ENCODE measurements at places on chromosomes 13 and 19. TPM values are rescaled to one million over a fixed set of nuclear protein-coding genes. Genes with fewer than 3 reads are reported as not detected.

ZNF222 gene
- total RNA-seq: 3.5 TPM

DNA sequence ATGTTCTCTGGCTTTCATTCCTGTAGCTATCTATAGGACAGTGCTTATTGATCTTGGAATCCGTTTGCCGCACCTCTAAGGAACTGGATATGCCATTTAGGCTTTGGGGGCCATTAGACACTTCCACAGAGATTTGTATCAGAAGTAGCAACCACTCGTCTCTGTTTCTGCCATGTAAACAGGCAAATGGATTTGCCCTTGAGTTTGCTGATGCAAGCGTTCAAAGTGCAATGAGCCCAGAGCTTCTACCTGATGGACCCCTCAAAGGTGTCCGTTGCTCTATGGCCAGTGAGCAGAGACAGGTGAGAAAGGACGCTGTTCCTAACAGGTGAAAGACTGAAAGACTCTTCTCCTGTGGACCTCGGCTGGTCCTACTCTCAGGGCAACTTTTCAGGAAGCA, 302.9 kb downstream of the ZNF536 start:
- DNase-seq: no peak

DNA sequence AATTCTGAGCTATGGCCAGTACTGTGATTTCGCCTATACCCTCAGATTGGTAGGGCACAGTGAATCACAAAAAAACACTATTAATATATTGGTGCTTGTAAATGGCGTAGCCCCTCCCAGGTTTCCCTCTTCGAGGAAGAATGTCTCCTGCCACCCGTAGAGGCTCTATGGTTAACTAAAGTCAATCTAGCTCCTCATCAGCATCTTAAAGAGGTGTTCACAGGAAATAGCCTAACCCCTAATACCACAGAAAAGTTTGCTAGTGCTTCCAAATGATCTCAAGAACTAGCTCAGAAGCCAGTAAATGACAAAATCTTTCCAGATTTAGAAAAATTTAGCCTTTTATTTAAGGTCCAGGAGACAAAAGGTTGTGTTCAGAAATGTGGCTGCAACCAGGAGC, 56.3 kb upstream of the DCT start:
- no peak for DNase-seq

KCTD4 gene
- not detected for total RNA-seq

DNA sequence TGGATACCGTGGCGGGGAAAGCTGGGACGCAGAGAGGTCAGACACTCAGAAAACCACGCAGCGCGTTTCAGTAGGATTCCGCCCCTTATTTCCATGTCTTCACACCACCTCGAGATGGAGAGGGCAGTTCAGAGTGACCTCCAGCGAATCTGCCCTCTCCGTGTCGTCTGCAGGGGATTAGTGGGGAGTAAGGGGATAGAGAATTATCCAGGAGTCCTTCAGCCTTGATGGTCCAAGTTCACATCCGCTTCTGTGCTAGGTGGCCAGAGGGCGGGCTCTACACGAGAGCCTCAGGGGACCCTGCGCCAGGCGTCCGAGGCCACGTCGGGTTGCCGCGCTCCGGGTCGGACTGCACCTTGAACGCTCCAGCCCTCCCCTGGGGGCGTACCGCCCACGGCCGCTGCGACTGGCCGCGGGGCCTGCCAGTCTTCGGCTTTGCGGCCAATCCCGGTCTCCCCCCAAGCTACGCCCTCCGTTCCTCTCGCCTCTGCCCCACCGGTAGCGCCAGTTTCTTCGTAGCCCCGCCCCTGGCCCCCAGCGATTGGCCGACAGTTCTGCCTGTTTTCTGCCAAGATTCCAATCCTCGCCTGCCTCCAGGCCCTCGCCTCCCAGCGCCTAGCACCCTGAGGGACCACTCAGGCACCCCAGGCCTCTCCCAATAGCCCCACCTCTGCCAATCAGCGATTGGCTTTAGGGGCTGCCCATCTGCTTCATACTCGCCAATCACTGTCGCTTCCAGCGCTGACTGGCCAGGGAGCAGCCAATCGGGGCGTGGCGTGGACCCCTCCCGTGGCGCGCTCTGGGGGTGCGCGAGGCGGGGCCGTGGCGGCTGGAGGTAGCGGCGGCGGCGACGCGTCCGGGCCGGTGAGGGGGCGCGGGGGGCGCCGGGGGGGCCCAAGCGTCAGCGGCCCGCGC, at the start of gene SLC25A42:
TSS of gene SLC25A42 (plus strand) at position 812 of the 915 bp plus-strand sequence. CDS start 32,131 bp downstream, outside the sequence.
- DNase-seq: peak; percentile 99

ZNF575 gene
- total RNA-seq: under 0.01 TPM

- DNase-seq: no peak
Observed at GRCh38 chr13:28584873-28585381, 74.0 kb upstream of the POMP start.

GRCh38 chr19:33199441-33200265, 5.5 kb downstream of the LRP3 start:
- no peak for DNase-seq

DNA sequence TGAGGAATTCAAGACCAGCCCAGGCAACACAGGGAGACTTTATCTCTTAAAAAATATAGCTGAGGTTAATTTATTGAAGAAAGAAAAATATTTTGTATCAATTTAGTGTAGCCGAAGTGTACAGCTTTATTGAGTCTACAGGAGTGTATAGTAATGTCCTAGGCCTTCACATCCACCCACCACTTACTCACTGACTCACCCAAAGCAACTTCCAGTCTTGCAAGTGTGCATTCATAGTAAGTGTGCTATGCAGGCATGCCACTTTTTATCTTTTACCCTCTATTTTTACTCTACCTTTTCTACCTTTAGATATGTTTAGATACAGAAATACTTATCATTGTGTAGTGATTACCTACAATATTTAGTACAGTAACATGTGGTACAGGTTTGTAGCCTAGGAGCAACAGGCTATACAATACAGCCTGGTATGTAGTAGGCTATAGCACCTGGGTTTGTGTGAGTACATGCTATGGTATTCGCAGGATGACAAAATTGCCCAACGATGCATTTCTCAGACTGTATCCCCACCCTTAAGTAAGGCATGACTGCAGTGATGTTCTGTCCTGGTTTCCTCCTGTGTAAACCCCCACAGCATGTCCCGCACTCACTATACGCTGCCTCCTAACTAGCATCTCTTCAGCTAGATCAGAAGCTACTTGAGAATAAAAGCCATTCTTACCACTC, 15.3 kb upstream of the ATP12A start:
- no peak for DNase-seq

- no peak for DNase-seq
Observed at GRCh38 chr19:4712771-4713170, 10.9 kb downstream of the DPP9 start.

- no peak for DNase-seq
Observed at GRCh38 chr13:65133094-65133493, 2097.0 kb downstream of the PCDH9 start.

GRCh38 chr13:57969951-57970350, 338.4 kb downstream of the PCDH17 start:
- DNase-seq: no peak

KIR3DL1 gene
- not detected for total RNA-seq

DNA sequence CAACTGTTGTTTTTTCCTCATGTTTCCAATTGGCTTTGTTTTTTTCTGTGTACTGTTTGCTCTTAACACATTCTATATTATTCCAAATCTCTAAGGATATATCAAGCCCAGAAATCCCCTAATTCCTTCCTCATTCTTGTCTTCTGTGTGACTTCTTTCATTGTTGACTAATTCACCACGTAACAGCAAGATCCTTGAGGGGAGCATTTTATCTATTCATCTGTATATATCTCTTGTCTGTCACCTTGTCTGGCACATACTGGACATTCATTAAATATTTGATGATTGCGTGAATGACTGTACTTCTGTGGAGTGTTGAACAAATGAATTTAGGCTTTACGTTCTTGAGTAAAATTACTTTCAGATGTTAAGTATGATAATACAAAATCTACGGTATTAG, 44.8 kb upstream of the OLFM4 start:
- no peak for DNase-seq

DPF1 gene
- 0.26 TPM for total RNA-seq

DNA sequence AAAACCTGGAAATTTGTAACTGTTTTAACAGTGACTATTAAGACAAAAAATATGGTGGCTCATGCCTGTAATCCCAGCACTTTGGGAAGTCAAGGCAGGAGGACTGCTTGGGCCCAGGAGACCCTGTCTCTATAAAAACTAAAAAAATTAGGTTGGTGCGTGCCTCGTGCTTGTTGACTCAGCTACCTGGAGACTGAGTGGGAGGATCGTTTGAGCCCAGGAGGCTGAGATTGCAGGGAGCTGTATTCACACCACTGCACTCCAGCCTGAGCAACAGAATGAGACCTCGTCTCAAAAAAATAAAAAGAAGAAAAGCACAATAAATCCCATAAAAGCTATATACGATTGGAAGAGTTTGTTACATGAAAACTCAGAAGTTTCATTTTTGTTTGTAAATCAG, 23.7 kb downstream of the KLF5 start:
- no peak for DNase-seq

- DNase-seq: no peak
Observed at GRCh38 chr13:76266561-76266960, 619.6 kb downstream of the KCTD12 start.

DNA sequence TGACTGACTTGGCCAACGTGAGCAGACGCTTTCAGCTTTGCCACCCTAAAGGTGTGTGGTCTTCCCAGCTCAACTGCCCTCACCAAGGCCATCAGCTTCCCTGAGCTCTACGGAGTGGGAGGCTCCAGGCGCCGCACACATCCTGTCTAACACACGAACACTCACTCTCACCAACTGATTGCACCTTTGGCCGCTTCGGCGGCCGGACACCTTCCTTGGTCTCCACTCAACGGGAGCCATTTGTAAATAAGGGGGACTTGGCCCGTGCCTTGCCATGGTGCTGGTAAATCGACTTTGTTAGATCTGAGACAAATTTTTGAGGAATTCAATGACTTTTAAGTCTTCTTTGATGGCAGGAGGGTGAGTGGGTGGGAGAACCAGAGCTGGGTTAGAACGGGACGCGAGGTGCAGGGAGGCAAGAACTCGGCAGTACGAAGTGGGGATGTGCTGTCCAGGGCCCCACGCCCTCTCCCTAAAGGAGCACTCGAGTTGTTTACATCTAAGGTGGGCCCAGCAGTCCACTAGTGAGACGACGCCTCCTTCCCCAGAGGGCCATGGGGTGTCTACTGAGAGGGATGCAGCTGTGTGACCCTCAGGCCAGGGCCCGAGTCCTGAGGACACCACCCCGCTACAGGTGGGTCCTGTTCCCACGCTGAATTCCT, 4.4 kb downstream of the C13orf46 start:
- DNase-seq: no peak

DNA sequence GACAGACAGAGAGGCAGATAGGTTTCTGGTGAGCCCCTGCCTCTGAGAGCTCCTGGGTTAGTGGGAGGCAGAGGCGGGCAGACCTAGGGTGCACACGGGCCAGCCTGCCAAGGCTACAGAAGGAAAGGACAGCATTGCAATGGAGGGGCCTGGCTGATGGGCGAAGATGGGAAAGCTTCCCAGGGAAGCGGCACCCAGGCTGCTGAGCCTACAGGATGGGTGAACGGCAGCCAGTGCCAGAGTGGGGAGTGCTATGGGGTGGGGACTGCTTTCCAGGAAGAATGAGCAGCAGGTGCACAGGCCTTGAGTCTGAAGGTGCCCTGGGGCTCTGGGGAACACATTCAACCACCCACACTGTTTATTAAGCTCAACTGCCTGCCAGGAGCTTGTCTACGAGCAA, 702 bp upstream of the MAG start:
- DNase-seq: no peak

GRCh38 chr13:74246487-74246886, 112.3 kb upstream of the KLF12 start:
- peak; percentile 25 for DNase-seq

DNA sequence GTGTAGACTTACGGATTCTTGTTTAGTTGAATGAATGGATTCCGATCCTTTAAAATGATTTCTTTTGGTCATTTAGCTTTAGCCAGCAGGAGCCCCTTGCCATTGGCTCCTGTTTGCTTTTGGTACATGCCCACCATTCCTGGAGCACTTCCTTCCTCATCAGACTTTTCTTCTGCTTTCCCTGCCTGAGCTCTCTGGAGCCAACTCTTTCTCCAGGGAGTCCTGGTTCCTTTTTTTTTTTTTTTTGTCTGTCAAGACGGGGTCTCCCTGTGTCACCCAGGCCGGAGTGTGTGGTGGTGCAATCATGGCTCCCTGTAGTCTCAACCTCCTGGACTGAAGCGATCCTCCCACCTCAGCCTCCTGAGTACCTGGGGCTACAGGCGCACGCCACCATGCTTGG, 37.8 kb downstream of the SMARCA4 start:
- DNase-seq: no peak

DNA sequence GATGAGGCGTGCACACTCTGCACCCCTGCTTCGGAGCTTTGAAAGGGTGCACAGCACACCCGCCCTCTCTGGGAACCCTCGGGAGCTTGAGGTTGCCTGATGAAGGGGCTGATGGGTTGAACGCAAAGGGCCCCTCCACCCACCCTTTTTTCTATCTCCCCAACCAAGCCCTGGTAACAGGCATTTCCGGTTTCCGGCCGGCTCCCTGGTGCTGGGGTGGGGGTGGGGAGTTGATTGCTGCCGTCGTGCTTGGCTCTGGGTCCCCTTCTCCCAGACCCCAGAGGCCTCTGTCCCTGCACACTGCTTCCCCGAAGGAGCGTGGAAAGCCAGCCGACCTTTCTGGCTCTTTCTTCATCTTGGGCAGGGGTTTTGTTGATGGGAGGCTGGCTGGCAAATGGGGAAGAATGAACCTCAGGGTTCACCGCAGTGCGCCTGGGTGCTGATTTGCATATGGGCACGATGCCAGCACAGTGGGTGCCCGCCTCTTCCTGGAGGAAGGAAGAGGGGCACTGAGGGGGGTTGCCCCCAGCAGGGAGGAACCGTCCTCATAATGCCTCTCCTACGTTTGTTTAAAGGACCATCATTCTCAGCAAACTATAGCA, 29.1 kb downstream of the VAV1 start:
- no peak for DNase-seq

NBEA gene
- 0.90 TPM for total RNA-seq

DNA sequence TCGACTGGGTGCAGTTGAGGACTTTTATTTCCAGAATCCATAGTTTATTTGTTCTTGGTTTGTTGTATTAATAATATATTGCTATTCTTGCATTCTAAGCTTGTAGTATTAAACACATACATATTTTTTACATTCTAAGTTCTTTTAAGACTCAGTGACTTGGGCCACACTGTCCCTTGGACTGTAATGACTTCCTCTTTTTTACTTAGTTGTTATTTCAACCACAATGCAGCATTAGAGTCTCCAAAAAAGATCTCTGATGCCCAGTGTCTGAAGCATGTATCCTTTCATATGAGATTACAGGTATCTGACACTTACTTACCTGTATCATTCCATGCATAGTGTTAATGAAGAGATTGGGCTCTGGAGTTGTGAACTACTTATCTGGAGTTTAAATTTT, 864.9 kb upstream of the PCDH20 start:
- DNase-seq: no peak

ZNF610 gene
- total RNA-seq: 1.7 TPM

- no peak for DNase-seq
Observed at GRCh38 chr19:51783372-51783771, 11.6 kb upstream of the FPR3 start.

CLEC4M gene
- total RNA-seq: 143 TPM

TIMM50 gene
- 50.3 TPM for total RNA-seq

NUCB1 gene
- 89.7 TPM for total RNA-seq

Data from dermis microvascular lymphatic vessel endothelial cell (primary cell).